CMK (cell line): ENCODE measurements at places on chromosomes 2 and 18.

DNA sequence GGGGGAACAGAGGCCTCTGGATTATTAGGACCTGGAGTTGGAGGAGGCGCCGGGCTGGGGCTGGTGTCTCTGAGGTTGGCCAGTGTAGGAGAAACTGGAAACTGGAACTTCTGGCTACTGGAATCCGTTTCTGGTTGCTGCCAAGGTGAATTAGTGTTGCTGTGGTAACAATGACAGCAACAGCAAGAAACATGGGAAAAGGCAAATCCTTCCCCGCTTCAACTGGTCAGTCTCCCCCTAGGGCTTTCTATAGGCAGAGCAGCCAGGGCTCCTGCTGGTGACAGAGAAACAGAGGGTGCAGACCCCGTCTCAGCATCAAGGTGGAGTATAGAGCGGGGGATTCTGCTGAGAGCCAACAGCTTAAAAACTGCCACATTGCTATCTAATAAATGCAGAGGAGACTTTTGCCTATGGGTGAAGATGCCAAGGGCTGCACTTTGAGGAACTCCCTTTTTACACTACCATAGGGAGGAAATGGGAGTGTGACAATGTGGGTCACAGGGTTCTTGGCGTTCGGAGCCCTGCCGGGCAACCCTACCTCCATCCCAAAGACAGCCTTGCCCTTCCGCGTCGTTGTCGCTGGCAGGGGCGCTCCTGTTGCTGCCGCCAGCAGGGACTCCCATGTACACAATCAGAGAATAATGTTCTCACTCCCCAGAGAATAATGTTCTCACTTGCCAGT lies 81.4 kb upstream of the CABLES1 start:
- DNase-seq = no peak

GRCh38 chr18:13279181-13280069 lies 60.9 kb downstream of the LDLRAD4 start:
- no peak for DNase-seq

GRCh38 chr2:218422403-218423086 lies 3.6 kb downstream of the VIL1 start:
- DNase-seq = no peak

- DNase-seq = no peak
These were observed 47.7 kb downstream of the SMAD7 start for GRCh38 chr18:48902856-48903601.

DNA sequence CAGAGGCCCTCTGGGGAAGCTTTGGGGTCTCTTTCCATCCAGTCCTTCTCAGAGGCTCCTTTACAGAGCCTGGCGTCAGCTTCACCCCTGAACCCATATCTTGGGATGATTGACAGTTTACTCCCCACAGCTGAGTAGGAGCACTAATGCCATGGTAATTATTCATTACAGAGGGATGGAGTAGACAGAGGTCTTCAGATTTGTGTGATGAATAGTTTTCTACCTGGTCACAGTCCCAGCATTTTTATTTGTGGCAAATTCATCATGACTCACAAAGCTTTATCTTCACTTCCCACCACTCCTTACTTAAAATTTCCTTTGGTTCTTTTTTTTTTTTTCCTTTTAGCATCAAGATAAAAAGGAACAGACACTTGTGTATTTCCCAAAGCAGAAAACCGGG lies 104.2 kb downstream of the CCDC85A start:
- no peak for DNase-seq

DNA sequence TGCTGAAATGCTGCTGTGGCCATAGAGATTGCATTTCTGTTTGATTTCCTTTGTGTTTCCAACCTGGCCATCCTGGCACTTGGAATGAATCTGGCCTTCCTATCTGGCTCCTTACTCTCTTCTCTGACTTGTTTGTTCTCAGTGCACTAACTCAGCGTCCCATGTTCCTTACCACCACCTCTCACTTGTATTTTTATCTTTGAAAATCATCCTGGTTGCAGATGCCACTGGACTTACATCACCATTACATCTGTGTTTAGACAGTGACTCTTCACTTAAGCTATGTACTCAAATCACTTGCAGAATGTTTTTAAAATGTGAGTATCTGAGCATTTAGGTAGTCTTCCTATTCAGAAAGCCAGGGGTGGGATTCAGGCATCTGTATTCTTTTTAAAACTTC lies 239.5 kb downstream of the WDR7 start:
- no peak for DNase-seq

DNA sequence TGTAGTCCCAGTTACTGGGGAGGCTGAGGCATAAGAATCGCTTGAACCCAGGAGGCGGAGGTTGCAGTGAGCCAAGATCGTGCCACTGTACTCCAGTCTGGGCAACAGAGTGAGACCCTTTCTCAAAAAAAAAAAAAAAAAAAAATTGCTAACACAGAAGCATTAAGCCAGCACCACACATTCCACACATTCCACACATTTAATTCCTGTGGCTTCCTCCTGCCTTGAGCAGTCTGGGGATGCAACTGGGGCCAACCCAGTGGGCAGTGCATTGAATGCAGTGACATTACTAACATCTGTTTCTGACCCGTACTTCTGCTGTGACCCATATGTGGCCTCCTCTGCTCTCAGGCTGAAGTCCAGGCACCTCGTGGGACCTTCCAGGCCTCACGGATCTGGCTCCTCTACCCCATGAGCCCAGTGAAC lies 107.0 kb downstream of the BCL2L11 start:
- DNase-seq = no peak

GRCh38 chr2:177474998-177475397 lies 82.4 kb downstream of the AGPS start:
- no peak for DNase-seq

DNA sequence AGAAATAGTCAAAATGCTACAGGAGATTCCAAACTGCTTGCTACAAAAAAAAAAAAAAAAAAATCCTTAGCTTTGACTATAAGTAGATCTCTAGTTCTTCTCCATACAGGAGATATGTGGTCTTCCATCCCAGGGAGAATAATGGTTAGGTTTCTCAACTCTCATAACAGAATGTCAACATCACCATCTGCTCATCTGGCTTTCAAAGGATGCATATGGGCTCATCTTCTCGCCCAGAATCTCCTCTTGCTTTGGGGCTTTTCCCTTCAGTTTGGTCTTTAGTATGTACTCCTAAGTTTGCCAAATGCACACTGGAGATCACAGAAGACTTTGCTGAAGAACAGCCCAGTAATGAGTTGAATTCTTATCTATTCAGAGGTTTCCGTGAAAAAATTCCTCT lies 240.7 kb downstream of the NRXN1 start:
- DNase-seq = no peak

DNA sequence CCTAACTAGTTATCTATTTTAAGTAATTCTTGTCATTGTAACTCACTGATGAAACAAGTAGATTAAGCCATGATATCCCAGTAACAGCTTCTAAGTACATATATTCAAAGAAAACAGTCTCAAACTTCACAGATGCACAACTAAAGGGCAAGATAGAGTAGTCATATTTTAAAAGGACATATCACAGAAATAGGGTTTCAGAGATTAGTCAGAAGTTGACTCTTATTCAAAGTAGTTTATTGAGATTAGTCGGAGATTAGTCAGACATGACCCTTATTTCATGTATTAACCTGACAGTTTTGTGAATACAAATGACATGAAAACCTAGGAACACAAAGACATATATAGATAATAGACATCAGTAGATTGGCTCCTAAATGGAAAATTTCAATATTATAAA lies 15.9 kb upstream of the CHAC2 start:
- DNase-seq = no peak

- DNase-seq = no peak
These were observed 51.3 kb upstream of the FOSL2 start for GRCh38 chr2:28341208-28341891.

GRCh38 chr2:158034198-158034866 lies 67.3 kb upstream of the UPP2 start:
- no peak for DNase-seq

- no peak for DNase-seq
These were observed 31.8 kb upstream of the DLX1 start for GRCh38 chr2:172053486-172053885.

DNA sequence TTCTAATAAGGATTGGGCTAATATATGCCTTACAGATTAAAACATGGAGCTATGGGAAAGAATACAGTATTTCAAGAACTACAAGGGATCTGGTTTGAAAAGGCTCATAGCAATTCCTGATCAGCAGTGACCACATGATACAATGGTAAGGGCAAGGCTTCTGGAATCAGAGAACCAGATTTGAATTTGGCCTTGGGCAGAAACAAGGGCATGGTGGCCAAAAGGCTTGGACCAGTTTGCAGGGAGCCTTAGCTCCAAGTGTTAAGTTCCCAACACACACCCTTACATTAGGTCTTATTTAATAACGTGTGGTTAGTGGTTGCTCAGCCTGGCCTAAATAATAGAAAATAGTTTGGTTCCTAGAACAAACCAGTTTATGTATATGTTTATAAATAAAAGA lies 87.7 kb downstream of the ZAP70 start:
- no peak for DNase-seq

- no peak for DNase-seq
These were observed 161.2 kb upstream of the LRP1B start for GRCh38 chr2:142291969-142292368.

- no peak for DNase-seq
These were observed 65.4 kb downstream of the ARHGAP25 start for GRCh38 chr2:68800027-68800401.

GRCh38 chr2:215832791-215833190 lies 180.6 kb downstream of the MREG start:
- no peak for DNase-seq

DNA sequence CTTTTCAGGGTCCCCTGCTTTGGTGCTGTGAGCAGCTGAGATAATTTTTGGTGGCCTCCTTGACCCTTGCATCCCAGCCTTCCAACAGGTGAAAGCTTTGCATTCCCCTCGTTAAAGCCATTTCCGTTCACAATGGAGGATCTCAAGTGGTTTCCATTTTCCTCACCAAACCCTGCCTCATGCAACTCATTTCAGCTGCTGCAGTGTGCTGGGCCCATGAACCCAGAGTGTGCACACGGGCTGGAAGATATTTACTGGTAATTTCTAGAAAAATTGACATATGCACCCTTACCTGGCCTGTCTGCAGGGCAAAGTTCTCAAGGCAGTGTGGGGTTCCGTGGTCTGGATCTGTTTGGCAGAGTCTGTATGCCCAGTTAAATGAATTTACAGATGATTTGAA lies 246.8 kb upstream of the HS6ST1 start:
- no peak for DNase-seq

- no peak for DNase-seq
These were observed 227.9 kb upstream of the COPS8 start for GRCh38 chr2:236857781-236858180.

- peak; percentile 14 for DNase-seq
These were observed 49.3 kb downstream of the USP34 start for GRCh38 chr2:61421611-61422010.

- DNase-seq = no peak
These were observed 368.1 kb upstream of the CDH19 start for GRCh38 chr18:66971960-66972359.

DNA sequence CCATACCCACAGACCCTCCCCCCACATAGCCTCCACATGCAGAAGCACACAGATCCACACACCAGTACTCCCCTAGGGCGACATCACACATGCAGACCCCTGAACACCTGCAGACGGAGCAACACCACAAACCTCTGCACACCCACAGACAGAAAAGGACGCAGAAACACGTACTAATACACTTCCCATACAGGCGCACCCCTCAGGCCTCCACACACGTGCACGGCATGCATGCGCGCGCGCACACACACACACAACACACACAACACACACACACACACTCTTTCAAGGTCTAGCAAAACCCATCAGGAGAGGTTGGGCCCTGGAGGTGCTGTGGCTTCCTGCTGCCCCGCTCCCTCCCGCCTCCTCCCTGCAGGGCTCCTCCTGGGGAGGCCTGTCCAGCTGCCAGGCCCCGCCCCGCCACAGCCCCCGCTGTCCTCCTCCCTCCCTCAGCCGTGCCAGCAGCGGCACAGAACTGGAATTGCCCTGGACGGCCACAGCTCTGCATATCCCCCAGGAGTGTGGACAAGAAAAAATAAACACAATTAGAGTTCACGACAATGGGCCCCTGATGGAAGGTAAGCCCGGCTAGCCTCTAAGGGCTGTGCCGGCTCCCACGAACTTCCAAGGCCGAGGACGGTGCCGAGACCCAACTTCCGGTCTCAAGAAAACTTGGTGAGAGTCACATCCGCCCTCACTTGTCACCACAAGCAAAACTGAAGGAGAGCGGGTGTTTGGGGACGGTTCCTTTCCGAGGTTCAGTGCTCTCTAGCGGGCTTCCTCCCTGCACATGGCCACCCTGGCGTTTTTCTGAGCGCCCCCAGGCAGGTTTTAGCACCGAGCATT lies 6.8 kb downstream of the ZFP36L2 start:
- peak; percentile 90 for DNase-seq

- DNase-seq = no peak
These were observed 293.9 kb upstream of the DLGAP1 start for GRCh38 chr18:4748975-4749374.

DNA sequence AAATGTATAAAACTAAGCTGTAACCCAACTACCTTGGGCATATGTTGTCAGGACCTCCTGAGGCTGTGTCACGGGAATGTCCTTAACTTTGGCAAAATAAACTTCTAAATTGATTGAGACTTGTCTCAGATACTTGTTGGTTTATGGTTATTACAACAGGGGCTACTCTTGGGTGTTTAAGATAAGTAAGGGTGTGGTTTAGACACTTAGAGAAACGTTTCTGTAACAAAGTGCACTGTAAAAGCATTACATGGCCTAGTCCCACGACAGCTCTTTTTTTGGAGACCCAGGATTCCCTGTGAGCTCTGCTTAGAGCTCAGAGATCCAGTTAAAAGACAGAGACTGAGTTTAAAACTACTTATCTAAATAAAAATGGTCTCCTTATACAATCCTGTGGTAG lies 32.3 kb upstream of the LIPG start:
- DNase-seq = no peak

- no peak for DNase-seq
These were observed 23.7 kb downstream of the TMEM127 start for GRCh38 chr2:96241900-96242611.

GRCh38 chr2:38122344-38122743 lies 46.4 kb upstream of the CYP1B1 start:
- DNase-seq = no peak

DNA sequence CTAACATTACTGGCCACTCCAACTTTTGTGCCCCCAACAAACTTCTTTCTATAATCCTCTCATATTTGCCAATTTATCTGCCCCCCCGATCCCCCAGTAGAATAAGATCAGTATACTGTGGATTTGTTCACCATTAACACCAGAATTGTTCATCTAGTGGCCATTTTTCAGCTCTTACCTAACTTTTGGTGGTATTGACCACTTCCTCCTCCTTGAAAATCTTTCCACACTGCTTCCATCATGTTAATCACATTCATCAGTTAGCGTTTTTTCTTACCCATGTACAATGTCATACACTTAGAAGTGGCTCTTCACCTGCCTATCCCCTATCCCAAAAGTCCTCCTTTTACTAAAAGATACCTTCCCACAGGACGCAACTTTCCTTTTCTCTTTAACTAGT lies 6.1 kb downstream of the IMPACT start:
- DNase-seq = no peak

GRCh38 chr2:10305715-10306114 lies 3.0 kb downstream of the HPCAL1 start:
- no peak for DNase-seq

GRCh38 chr18:36460854-36461253 lies 163.3 kb downstream of the FHOD3 start:
- DNase-seq = no peak

- no peak for DNase-seq
These were observed 9.9 kb downstream of the PLEKHM3 start for GRCh38 chr2:208015475-208015874.
